Neuronal stem cell (in vitro differentiated cells): ENCODE measurements at places on chromosomes 6 and 20.

GRCh38 chr6:142569676-142570075 lies 267.9 kb downstream of the ADGRG6 start:
- H3K27me3 ChIP-seq = no peaks in the 10 kb centered on the region
- H3K27ac ChIP-seq = no peak overlapping the region
- no peak for DNase-seq
- no peak overlapping the region for H3K4me3 ChIP-seq
- no peaks in the 10 kb centered on the region for H3K4me1 ChIP-seq

- H3K4me3 ChIP-seq = no peak overlapping the region
- H3K27me3 ChIP-seq = peaks cover 14% of the 10 kb centered on the region
- no peak for DNase-seq
- no peak overlapping the region for H3K27ac ChIP-seq
- no peaks in the 10 kb centered on the region for H3K4me1 ChIP-seq
Observed at GRCh38 chr20:43960231-43960630, 45.6 kb downstream of the TOX2 start.

DNA sequence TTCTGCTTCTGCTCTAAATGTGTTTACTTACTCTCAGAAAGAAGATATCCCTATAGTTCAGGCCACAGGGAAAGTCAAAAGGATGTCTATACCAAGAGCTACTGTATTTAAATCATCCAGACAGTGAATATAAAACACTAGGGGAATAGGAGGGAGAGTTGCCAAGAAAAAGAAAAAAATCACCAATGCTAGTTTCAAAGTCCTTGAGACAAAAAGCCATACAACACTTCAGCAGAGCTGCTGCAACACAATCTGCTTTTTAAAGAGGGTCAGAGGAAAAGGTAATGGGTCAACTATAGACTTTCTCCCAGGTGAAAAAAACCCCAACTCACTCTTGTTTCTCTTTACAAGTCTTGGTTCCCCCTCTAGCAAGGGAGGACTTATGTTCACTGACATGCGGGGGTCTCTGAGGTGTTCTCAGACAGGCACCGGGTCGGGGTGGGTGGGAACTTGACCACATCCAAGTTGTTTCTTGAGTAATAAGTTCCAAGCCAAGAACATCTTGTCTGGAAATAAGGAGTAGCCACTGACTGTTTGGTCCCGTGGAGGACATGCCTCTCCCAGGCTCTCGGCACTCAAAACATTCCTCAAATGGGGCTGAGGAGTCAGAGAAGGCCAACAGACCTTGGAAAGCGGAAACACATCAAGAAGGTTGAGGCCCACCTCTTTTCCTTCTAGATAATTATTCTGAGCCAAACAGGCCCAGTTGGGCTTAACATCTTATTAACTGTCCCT lies 47.7 kb downstream of the GJA10 start:
- H3K4me1 ChIP-seq = no peaks in the 10 kb centered on the region
- no peak overlapping the region for H3K4me3 ChIP-seq
- H3K27me3 ChIP-seq = no peaks in the 10 kb centered on the region
- no peaks in the 10 kb centered on the region for H3K36me3 ChIP-seq
- H3K27ac ChIP-seq = no peak overlapping the region

DNA sequence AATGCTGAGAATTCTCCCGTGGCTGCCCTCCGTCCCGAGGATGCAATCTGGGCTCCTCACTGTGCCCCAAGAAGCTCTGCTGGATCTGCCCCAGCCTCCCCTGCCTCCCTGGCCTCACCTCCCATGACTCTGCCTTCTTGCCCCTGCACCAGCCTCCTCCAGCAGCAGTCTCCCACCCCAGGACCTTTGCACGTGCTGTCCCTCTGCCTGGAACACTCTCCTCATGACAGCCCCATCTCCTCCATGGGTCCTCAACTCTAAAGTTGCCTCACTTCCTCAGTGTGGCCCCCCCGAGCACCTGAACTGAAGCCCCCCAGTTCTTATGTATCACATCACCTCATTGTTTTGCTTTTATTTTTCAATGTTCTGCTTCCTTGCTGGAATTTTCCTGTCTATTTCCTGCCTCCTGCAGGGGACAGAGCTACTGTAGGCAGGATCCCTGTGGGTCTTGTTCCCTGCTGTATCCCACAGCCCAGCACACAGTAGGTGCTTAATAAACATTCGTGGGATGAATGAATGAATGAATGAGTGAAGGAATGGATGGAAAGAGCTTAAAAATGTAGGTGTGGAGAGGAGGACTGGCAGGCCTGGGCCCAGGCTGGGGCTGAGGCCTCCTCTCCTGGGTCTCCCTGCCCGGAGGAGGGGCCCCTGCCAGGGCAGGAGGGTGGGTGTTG lies 42.2 kb downstream of the CEBPB start:
- no peak for DNase-seq
- H3K27me3 ChIP-seq = no peaks in the 10 kb centered on the region
- H3K4me1 ChIP-seq = no peaks in the 10 kb centered on the region

DNA sequence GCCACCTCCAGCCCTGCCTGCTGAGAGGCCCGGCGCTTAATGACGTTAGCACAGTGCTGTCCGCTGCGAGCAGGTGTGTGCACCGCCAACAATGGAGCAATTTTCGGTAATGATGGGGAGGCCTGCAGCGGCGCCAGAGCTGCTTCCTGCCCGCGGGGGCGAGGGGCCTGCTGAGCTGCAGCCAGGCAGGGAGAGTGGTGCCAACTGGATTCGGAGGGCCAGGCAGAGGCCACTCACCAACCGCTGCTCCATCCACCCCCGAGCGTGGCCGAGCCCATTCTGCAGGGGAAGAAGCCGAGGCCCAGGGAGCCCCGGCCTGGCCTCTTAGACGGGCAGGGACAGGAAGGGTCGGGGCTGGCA lies 9.6 kb downstream of the HRH3 start:
- no peak for DNase-seq
- no peaks in the 10 kb centered on the region for H3K27me3 ChIP-seq
- no peak overlapping the region for H3K4me3 ChIP-seq
- H3K27ac ChIP-seq = no peak overlapping the region
- peaks cover 15% of the 10 kb centered on the region for H3K4me1 ChIP-seq

GRCh38 chr20:4216142-4216735 lies 200.9 kb upstream of the RNF24 start:
- no peaks in the 10 kb centered on the region for H3K36me3 ChIP-seq
- no peaks in the 10 kb centered on the region for H3K27me3 ChIP-seq
- no peak overlapping the region for H3K27ac ChIP-seq
- DNase-seq = no peak

- no peaks in the 10 kb centered on the region for H3K27me3 ChIP-seq
- peaks cover 2% of the 10 kb centered on the region for H3K4me1 ChIP-seq
- no peak for DNase-seq
- H3K27ac ChIP-seq = no peak overlapping the region
- H3K4me3 ChIP-seq = no peak overlapping the region
Observed at GRCh38 chr6:4319981-4320683, 184.8 kb upstream of the ECI2 start.

- H3K27ac ChIP-seq = no peak overlapping the region
- no peaks in the 10 kb centered on the region for H3K27me3 ChIP-seq
- no peak overlapping the region for H3K4me3 ChIP-seq
- no peak for DNase-seq
Observed at GRCh38 chr6:133814238-133814637, 74.7 kb upstream of the TCF21 start.

- peaks cover 23% of the 10 kb centered on the region for H3K4me1 ChIP-seq
- no peaks in the 10 kb centered on the region for H3K27me3 ChIP-seq
- H3K4me3 ChIP-seq = no peak overlapping the region
- no peaks in the 10 kb centered on the region for H3K36me3 ChIP-seq
- no peak overlapping the region for H3K27ac ChIP-seq
- no peak for DNase-seq
Observed at GRCh38 chr20:36098364-36098763, 56.2 kb upstream of the EPB41L1 start.

DNA sequence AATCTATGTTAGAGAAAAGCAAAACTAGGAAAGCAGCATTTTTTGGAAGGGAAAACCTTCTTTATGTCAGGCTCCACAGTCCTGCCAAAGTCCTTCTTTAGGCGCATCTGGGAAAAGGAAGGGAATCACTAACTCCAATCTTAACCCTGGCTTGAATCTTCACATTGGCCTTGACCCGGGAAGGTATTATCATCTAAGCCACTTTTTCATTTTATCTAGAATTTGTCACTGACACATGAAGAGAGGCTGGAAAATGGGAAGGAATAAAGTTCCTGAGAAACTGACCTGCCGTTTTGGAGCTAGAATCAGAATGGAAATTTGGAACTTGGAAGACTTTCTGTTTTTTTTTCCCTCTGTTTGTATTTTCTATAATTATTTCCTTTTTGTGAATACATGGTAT lies 53.4 kb upstream of the UTRN start:
- no peak overlapping the region for H3K4me3 ChIP-seq
- no peaks in the 10 kb centered on the region for H3K27me3 ChIP-seq
- no peaks in the 10 kb centered on the region for H3K4me1 ChIP-seq
- no peak for DNase-seq

DNA sequence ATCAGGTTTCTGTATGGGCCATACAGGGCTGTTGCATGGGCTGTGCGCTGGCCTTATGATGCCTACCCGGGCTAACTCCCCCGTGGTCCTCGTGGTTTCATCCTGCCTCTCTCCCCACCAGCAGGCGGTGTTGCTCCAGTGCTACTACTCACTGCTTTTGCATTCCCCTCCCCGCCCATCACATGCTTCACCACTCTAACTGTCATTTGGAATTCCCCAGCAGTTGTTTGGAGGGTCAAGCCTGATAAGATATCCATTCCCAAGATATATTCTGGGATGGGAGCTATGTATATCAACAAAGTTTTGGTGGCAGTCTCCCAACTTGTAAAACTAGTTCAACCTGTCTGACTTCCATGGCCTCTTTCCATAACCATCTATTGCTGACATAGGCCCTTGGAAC lies 233.2 kb upstream of the SOX4 start:
- H3K27ac ChIP-seq = no peak overlapping the region
- H3K4me3 ChIP-seq = no peak overlapping the region
- H3K36me3 ChIP-seq = no peaks in the 10 kb centered on the region
- H3K4me1 ChIP-seq = no peaks in the 10 kb centered on the region

DNA sequence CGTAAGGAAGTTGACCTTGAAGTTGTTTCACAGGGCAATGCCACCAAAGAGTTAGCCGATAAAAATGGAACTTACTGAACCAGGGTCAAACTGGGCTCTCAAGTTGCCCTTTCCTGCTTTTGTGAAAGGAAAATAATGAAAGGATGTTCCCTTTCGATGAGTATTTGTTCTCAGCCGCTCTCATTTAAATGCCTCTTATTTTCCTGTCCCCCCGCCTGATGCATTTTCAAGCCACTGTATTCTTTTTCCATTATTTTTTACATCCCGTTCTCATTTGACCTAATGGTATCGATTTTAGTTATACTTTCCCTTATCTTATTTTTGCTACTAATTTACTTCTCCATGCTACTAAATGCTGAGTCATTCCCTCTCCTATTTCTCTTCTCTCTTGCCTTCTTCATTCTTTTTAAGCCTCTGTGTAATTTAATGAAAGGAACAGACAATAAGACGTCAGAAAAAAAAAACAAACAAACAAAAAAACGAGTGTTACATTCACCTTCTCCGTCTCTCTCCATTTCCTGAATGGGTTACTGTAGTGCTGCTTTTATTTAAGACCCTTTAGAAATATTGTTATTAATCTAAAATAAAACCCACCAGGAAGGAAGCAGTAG lies 655 bp upstream of the NDUFAF4 start:
- H3K27me3 ChIP-seq = peaks cover 4% of the 10 kb centered on the region
- H3K36me3 ChIP-seq = peaks cover 5% of the 10 kb centered on the region
- no peak overlapping the region for H3K27ac ChIP-seq
- peak overlapping the region; percentile 82 for H3K4me3 ChIP-seq
- DNase-seq = no peak

- H3K27me3 ChIP-seq = no peaks in the 10 kb centered on the region
- no peaks in the 10 kb centered on the region for H3K36me3 ChIP-seq
- H3K27ac ChIP-seq = no peak overlapping the region
- H3K4me1 ChIP-seq = no peaks in the 10 kb centered on the region
- no peak overlapping the region for H3K4me3 ChIP-seq
Observed at GRCh38 chr20:40435146-40435895, 253.7 kb downstream of the MAFB start.

- H3K36me3 ChIP-seq = no peaks in the 10 kb centered on the region
- H3K4me3 ChIP-seq = no peak overlapping the region
- H3K27ac ChIP-seq = no peak overlapping the region
- no peaks in the 10 kb centered on the region for H3K4me1 ChIP-seq
Observed at GRCh38 chr6:46657642-46658041, 4.9 kb downstream of the SLC25A27 start.

DNA sequence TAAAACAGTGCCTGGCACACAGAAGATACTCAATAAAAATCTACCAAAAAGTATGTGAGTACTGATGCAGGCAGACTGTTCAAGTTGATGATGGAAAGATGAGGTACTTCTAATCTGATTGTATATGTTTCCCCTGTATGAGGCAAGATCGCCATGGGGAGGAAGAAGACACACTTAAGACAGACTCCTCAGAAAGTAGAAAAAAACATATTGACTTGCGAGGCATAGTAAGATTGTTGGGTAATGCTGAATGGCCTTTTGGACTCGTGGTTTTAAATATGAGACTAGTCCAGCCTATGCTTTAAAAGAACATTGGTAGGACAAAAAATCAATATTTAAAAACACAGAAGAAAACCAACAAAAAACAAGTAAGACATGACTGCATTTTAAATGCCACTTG lies 72.6 kb downstream of the SHPRH start:
- H3K4me1 ChIP-seq = no peaks in the 10 kb centered on the region
- no peaks in the 10 kb centered on the region for H3K27me3 ChIP-seq
- peaks cover 5% of the 10 kb centered on the region for H3K36me3 ChIP-seq
- DNase-seq = no peak
- H3K27ac ChIP-seq = no peak overlapping the region

GRCh38 chr6:1296542-1296941 lies 15.4 kb upstream of the FOXQ1 start:
- H3K27me3 ChIP-seq = no peaks in the 10 kb centered on the region
- DNase-seq = no peak
- H3K36me3 ChIP-seq = no peaks in the 10 kb centered on the region
- no peak overlapping the region for H3K4me3 ChIP-seq

GRCh38 chr20:58891086-58891717 lies 38.7 kb downstream of the GNAS start:
- H3K36me3 ChIP-seq = peaks cover 28% of the 10 kb centered on the region
- peak overlapping the region; percentile 91 for H3K4me3 ChIP-seq
- no peaks in the 10 kb centered on the region for H3K27me3 ChIP-seq
- H3K27ac ChIP-seq = peak overlapping the region; percentile 97
- DNase-seq = peak; percentile 85
